ENCODE measurements at places on chromosomes 7 and 10.

DNA sequence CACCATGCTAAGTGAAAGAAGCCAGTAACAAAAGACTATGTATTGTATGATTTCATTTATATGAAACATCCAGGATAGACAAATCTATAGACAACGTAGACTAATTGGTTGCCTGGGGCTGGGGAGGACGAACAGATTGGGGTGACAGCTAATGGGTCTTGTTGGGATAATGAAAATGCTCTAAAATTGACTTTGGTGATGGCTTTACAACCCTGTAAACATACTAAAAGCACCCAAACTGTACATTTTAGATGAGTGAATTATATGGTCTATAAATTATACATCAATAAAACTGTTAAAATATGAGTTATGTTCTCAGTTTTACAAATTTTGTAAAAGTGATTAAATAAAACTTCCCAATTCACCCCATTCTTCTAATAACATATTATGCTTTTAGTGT, 261.5 kb downstream of the ELMO1 start:
- no peak for DNase-seq

DNA sequence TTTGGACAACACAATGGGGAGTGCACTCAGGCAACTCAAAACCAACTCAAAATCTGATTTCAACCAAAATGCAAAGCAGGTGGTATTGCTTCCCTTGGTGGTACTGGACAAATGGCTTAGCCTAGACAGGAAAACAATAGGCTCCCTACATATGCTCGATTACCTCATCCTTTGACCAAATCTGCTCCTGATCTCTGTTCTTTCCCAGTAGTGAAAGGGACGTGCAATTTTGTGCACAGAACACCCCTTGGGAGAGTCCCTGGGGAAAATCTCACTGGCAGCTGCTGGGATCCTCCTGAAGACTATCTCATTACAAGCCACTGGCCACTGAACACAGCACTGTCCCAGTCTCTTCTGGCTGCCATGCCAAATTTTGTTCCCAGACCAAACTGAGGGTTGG, 149.2 kb upstream of the VSTM2A start:
- no peak for DNase-seq

DNA sequence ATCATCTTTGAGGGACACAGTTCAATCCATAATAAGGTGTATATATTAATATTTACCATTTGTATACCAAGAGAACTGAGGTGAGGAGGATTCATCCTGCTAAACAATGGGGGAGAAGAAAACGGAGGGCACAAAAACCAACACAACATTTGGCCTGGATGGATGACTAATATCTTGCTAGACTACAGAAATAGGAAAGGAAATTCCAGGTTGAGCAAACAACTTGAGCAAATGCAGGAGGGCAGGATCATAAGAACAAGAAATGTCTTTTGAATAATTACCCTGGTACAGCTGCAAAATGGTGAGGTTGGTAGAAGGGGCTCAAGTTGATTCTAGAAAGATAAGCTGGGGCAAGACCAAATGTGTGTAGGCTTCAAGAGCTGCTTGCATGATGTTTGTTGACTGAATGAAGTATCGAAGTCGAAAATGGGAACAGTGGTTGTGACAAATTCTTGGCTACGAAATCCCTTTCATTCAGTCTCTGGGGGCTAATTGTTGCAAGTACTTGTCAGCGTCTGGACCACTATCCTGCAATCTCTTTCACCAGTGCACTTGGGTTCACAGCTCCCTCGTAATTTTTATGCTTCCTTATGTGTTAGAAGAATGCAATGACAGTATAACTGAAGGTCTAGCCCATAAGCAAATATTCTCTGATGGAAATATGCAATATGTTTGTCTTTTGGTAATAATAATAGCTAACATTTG, 176.2 kb downstream of the PTEN start:
- no peak for DNase-seq

GRCh38 chr10:10847387-10847786, 170.3 kb upstream of the CELF2 start:
- DNase-seq = no peak

- DNase-seq = no peak
Measured at GRCh38 chr7:42278344-42278743, 41.3 kb upstream of the GLI3 start.

DNA sequence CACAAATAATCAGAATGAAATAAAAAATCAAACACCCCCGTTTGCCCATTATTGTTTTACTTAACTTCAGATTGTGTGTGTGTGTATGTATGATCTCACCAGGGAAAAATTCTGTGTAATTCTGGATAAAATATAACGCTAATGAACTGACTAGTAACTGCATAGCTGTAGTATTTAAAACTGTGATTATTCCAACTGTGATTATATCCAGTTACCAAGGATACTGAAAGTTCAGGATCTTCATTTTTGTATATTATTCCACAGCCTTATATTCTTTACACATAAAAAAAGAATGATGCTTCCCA, 2.9 kb downstream of the TWIST1 start:
- DNase-seq = no peak

GRCh38 chr7:17104419-17104818, 194.0 kb upstream of the AHR start:
- peak; percentile 35 for DNase-seq

DNA sequence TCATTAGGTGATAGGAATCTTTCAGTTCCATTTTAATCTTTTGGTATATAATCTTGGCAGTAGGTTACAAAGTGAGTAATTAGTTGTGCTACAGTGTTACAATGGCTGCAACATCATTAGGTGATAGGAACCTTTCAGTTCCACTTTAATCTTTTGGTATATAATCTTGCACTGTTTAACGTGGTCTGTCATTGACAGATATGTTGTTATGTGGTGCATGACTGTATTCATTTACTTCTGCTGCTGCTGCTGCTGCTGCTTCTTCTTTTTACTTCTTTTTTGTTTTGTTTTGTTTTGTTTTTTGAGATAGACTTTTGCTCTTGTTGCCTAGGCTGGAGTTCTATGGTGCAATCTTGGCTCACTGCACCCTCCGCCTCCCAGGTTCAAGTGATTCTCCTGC, 28.6 kb downstream of the ST7 start:
- no peak for DNase-seq
